ENCODE measurements at places on chromosomes 1 and 21.

- no peak for DNase-seq
Observed at GRCh38 chr1:40270152-40270834, 12.3 kb downstream of the ZMPSTE24 start.

- no peak for DNase-seq
Observed at GRCh38 chr1:207045453-207045852, 5.6 kb downstream of the YOD1 start.

- peak; percentile 61 for DNase-seq
Observed at GRCh38 chr1:248631354-248632008, 3.4 kb downstream of the OR2T11 start.

- no peak for DNase-seq
Observed at GRCh38 chr1:62781841-62782543, 1.9 kb upstream of the ATG4C start.

DNA sequence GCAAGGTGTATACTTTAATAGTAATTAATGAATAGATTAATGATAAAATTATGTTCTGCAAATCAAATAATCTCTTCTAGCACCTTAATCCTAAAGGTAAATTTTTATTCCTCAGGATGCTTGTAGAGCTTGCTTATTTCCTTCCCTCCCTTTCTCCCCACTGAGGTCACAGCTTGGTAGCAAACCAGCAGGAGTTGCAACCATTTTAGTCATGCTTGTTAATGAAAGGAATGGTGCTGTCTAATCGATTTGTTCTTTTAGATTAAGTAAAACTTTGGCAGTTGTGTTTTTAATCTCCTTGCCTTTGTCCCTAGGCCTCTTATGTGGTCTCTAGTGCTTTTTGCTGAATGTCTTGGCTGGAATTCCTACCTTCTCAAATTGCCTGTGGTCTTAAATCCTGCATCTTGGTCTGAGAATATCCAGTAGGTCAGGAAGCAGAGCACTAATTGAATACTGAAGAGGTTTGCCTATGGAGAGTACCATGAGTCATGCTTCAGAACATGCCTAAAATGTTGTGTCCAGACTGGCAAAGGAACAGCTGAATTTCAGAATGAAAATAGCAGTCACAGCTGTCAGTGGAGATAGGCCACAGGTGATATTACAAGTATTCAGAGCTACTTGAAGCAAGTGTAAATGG is 36.3 kb upstream of the RWDD3 start:
- no peak for DNase-seq

DNA sequence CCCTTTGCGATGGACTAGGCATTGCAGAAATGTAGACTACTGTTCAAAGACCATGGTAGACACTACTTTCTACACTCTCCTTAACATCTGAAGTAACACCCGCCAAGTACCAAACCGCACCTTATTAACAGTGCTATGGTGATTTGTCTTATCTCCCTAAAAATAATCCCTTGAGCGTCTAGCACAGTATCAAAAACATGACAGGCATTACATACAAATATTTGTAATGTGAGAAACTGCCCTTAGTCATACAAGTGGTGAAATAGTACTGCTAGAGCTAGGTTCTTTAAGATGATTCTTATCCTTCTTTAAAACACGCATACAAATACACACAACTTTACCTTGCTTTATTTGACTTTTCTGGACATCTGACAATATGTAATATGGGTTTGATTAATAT is 27.2 kb downstream of the PUM1 start:
- no peak for DNase-seq

GRCh38 chr1:108554682-108555427 is 5.0 kb upstream of the EEIG2 start:
- no peak for DNase-seq

- DNase-seq = no peak
Observed at GRCh38 chr1:63498106-63498505, 24.9 kb downstream of the ITGB3BP start.

DNA sequence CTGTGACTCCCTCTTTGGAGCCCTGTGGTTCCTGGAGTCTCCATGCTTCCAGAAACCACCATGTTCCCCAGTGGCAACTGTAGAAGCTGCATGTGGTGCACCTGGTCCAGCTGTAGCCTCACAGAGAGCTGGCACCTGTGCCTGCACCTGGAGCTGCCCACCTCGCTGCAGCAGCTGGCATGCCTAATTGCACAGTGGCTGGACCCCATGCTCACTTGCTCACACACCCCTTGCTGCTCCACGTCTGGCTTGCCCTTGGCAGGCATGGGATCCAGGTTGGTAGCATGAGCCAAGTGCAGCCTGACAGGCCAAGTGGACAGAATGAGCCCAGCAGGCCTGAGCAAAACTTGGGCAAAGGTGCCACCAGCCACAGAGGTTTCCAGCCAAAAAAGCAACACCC is 680.1 kb downstream of the MATN1 start:
- DNase-seq = no peak

DNA sequence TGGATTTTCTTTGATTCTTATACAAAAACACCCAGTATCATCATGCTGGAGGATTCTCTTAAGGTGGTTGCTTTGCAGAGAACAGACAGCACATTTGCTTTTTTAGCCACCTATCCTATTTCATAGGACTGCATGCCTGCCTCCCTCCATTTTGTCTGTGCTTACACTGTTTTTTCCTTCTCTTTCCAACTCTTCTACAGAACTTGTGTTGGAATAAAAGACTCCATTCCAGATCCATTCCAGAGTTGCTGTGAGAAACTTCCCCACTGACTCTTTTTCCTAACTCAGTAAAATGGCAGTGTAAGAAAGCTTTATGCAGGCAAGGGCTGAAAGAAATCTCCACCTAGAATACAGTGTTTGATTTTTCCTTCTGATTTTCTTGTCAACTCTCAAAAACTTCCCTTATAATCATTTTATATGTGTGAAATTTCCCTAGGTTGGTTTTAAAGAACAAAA is 5.2 kb upstream of the ARID1A start:
- DNase-seq = no peak

DNA sequence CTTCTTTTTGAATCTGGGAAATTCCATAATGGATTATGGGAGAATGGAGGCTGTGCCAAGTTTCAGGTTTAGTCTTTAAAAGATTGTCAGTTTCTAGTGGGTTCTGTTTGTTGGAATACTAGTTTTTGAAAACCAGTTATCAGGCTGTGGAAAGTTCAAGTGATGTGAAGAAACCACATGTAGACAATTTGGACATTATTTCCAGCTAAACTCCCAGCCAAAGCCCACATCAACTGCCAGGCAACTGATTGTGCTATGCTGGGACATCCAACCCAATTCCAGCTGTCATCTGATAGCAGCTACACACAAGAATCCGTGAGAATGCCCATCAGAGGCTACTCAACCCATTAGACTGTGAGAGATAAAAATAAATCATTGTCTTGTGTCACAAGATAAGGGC is 546.1 kb upstream of the ADAMTS5 start:
- no peak for DNase-seq

- DNase-seq = peak; percentile 21
Observed at GRCh38 chr1:17768651-17769241, 13.6 kb downstream of the ACTL8 start.

DNA sequence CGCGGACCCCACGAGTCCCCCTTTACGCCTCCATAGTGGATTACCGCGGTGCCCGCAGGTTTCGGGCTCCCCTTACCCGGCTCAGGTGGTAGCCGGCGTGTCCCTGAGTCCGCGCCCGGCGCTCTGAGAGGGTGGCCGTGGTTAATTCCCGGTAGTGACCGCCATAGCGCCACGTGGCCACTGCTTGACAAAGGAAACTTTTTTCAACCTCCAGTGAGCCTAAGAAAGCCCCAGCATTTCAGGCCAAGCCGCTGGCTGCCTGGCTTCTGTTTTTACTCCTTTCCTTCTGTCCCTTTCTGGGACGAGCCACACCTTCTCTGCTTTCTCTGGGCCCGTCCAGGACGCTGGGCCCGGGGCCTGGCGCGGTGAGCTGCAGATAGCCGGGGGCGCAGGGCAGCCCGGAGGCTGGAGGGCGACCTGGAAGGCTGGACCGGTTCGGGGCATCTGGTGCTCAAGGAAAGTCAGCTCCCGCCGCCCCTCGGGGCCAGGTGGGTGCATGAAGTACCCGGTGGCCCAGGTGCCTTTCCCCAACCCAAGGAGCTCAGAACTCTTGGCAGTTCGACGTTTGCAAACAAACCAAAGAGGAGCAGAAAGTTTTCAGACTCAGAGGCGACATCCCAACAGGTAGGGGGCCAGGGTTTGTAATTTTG is 540 bp upstream of the C1orf198 start:
- DNase-seq = peak; percentile 60

DNA sequence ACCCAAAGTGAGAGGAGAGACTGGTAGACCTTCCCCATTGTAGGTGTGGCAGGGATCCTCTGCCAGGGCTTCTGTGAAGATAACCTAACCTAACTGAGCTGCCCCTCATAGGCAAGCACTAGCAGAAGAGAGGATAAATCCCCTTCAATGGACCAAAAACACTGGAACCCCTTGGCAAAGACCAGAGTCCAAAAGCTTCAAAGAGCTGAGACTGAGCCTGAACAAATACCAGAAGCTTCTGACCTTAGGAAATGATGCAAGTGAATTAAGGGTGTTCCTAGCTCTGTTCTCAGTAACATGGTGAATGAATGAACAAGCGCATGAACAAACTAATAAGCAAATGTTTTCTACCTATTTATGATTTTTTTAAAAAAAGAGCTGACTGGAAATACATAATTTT is 123.2 kb downstream of the RRAGC start:
- no peak for DNase-seq

DNA sequence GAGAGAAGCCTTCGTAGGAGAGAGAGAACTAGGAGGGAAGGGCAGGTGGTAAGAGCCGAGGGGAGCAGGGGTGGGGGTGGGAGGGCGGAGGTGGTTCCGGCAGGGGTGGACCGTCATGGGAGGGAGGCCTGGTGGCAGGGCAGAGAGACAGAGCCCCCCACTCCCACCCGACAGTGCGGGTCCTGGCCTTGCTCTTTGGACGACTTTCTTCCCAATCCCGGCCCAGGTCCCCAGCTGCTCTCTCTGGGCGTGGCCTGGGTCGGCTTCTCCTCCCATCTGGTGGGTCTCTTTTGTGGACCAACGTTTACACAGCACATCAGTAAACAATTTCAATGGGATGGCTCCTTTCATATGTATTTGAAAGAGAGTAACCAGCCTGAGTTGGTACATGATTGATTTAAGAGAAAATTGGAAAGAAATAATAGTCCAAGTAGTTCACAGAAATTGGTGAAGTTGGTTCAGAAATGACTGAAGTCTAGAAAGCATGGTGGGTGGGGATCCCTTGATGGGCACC is 56.9 kb downstream of the LDLRAD2 start:
- no peak for DNase-seq

DNA sequence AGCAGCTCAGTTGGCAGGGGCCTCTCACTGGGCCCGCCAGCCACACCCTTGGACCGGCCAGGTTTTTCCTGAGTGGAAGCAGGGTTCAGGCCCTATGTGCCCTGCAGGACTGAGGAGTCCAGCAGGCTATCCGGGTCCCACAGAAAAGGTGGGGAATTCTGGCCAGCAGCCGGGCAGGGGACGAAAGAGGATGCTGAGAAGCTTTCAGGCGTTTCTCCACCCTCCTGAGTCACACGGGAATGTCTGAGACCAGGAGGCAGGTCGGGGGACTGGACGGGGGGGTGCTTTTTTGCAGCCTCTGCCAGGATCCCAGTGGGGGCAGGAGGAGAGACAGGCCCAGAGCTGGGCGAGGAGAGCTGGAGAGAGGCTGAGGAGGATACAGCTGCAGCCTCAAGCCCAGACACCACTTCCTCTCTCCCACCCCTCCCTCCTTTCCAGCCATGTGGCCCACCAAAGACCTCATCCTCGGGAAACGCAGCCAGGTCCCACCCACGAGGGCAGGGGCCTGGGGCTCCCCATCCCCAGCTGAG is 105.4 kb downstream of the SPSB1 start:
- DNase-seq = no peak

DNA sequence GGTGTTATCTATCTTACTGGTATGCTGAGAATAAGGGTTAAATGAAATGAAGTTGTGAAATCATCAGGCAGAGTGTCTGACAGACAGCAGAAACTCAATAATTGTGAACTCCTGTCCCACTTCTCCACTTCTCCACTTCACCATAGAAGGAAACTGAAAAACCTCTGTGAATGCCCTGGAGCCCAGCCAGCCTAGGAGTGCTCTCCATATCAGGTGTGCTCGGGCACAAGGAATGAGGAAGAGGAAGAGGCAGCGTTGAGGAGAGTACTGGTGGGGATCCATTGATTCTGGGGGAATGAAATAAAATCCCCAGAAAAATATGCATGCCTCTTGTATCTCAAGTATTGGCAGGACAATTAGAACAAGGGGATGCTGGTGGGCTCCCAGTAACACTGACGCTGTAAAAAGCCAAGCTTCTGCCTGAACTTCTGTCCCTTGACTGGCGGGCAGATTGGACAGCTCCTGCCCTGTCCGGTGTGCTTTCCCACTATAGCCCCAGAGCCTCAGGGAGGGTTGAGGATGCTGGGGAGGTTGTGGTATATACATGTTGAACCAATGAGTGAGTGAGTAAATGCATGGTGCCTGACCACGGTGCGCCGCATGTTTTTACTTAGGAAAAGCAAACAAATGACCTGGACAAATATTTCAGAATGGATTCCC is 47.7 kb downstream of the NMNAT2 start:
- peak; percentile 65 for DNase-seq

DNA sequence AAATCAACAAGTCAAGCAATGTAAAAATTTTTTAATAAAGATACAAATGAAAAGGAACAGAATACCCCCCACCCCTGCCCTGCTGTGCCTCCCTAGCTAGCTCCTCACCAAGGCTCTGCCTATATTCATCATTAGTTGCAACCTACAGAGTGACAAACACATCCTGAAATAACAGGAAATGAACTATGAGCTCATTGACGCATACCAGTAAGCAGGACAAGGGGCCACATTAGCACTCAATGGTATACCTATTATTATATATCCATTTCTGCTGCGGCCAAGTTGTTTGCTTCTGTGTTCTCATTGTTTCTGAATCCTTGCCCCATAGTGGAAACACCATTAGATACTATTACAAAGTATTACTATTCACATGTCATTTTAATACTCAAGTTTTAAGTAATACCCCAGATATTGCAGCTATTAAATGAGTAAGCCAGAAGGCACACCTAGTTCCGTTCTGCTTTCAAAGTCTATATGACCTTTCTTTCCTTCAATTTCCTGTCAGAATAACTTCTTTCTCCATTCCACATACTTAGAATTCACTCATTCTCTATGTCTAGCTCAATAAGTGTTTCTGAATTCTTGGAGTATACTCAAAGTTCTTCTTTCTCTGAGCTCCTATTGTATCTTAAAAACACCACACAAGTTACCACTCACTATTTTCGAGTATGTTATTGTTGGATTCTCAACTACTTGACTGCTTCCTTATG is 1214.9 kb downstream of the PLA2G4A start:
- DNase-seq = no peak

DNA sequence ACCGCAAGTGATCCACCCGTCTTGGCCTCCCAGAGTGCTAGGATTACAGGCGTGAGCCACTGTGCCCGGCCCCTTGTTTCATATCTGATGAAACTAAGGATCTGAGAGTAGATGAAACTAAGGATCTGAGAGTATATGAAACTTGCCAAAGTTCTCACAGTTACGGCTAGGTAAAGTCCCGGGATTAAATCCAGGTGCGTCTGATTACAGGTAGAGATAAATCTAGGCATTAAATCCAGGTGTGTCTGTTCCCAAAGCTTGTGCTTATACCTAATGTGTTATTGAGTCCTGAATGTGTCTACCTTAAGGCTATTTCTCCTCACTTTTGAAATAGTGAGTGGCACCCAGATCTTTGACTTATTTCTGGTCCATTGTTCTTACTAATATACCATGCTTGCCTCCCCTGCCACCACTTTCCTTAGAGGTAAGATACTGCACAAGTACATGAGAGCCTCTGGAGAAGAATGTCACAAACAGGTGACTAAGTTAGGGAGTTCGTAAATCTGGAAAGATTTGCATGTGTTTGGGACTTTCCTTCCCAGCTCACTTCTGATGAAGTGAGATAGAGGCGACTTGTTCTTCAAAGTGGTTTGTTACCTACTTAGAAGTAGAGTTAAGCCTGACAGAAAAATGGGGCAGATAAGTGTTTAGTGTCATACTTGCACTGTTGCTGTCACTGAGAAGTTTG is 66.5 kb downstream of the AK4 start:
- no peak for DNase-seq

Measured in transverse colon (tissue), 4 donors.